ENCODE measurements at places on chromosomes 4 and X.

DNA sequence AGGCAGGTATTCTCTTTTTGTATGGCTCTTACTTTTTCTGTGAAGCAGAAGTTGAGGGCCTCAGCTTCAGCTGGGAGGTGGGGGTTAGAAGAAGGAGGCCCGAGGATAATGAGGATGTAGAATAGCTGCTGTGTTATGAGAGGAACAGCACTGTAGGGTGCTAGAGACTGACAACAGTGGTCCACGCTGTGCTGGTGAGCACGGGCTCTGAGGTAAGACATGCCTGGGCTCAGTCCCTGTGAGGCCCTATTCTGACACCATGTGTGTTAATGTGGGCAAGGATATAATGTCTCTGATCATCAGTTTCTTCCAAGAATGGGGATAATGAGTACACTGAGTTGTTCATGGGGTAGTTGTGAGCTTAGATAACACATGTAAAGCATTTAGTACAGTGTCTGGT, 55.3 kb upstream of the SFRP2 start:
- no peak for DNase-seq

GRCh38 chrX:69179380-69179911, 14.2 kb upstream of the PJA1 start:
- no peak for DNase-seq

- DNase-seq: no peak
Observed at GRCh38 chr4:161583549-161583948, 580.3 kb downstream of the FSTL5 start.

DNA sequence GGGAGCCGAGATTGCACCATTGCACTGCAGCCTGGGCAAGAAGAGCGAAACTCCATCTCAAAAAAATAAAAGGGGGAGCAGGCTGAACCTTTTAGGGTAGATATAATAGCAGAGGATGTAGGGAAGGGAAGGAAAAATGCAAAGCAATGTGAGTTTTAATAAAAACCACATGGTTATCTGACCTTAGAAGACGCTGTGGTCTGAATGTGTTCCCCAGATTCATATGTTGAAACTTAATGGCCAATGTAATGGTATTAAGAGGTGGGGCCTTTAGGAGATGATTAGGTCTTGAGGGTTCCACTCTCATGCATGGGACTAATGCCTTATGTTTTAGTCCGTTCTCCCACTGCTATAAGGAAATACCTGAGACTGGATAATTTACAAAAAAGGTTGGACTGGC, 114.1 kb upstream of the STX18 start:
- DNase-seq: no peak

GRCh38 chr4:85426366-85426765, 48.6 kb upstream of the ARHGAP24 start:
- no peak for DNase-seq

DNA sequence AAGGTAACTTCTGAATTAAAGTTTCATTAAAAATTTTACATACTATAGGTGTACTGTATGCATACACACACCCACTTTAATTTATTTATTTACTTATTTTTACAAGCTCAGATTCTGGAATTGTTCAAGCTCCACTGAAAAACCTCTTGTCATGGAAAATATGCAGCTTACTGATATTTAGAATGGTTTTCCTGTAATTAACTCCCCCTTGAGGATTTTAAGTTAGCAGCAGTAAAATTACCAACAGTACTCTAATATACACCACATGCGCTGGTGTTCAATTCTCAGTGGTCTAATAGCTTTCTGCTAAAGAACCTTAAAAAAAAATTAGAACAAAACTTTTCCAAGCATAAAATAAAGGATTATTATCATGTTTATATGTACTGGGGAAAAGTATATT, 12.0 kb downstream of the MAB21L2 start:
- no peak for DNase-seq
